ENCODE measurements at places on chromosomes 16 and 17.

GRCh38 chr17:47872019-47872650 is 21.2 kb upstream of the SP6 start:
- DNase-seq = no peak

GRCh38 chr17:13544292-13544691 is 57.4 kb downstream of the HS3ST3A1 start:
- DNase-seq = no peak

DNA sequence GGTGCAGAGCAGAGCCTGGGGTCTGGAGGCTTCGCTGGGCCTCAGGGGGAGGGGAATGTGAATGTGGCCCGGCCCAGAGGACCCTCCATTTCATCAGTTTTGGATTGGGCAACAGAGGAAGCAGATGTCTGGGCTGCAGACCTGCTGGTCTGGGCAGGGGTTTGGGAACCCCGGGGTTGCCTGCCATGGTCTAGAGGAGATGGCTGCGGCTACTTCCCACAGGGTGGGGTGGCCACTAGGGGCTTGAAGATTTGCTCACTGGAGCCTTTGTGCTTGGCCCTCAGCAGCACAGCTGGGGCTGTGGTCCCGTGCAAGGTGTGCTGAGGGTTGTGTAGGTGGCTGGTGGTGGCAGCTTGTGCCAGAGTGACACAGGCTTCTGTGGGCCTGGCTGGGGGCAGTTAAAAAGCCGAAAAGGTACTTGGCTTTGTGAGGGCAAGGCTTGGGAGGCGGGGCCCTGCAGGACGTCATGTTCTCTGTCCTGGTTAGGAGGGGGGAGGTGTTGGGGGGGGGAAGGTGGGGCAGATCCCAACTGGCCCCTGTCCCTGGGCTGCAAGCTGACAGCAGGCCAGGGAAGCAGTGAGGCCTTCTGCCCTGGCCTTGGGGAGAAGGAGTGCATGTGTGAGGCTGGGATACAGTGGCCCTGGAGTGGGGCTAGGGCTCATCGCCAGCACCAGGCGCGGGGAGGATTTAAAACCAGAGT is 98.0 kb downstream of the KPNA2 start:
- no peak for DNase-seq

DNA sequence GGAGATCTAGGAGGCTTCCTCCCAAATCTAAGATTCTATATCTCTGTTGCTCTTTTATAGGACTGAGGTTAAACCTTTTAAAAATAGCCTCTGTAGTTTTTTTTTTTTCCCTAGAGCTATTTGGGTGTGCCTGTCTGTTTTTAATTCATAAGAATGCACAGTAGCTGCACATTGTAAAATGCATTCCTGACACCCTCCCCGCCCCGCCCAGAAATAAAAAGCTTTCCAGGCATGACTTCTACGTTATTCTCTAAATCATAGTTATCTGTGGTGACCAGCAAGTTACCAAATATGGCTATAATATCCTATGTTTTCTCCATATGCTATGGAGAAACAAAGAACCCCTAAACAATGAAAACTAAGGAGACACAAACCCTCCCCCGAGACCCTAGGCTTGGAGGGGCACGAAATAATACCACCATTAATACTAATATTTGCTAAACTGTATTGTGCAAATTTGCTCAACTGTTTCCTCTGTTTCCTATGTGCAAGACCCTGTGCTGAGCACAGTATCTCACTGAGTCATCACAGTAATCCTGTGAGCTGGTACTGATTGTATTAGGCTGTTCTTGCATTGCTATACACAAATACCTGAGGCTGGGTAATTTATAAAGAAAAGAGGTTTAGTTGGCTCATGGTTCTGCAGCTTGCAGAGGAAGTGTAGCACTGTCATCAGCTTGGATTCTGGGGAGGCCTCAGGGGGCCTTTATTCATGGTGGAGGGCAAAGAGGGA is 388.3 kb downstream of the CA10 start:
- DNase-seq = no peak

- DNase-seq = no peak
Observed at GRCh38 chr16:28532940-28533647, 5.7 kb downstream of the NUPR1 start.

DNA sequence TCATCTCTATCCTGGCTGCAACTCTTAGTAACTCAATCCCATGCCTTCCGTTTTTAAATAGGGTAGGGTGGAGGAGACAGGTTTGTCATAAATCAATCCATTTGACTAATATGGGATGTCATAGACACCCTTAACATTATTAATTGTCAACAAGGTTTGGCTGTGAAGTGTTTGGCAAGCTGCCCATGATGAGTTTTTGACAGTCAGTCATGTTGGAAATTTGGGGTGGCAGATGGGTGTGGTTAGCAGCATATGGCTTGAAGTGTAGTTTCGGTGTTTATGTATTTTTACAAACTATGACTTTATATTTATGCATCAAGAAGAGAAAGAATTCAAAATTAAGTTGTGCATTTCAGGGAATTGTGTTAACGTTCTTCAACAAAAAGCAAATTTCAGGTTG is 221.8 kb upstream of the CDH5 start:
- DNase-seq = no peak

DNA sequence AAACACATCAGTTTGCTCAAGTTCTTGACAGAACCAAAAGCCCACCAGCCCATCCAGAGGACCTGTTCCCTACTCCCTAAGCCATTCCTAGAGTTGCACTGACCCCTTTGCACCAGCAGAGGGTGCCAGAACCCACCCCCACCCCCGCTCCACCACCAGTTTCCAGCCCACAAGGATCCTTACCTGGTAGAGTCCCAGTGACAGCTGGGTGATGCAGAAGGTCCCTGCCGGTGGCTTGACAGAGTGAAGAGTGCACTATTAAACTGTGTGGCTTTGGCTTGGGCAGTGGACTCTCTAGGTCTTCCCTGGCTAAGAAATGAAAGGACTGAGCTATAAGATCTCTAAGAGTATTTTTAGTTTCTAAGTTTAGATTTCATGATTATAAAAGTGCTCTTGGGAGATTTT is 73.3 kb upstream of the MTMR4 start:
- DNase-seq = peak; percentile 39

DNA sequence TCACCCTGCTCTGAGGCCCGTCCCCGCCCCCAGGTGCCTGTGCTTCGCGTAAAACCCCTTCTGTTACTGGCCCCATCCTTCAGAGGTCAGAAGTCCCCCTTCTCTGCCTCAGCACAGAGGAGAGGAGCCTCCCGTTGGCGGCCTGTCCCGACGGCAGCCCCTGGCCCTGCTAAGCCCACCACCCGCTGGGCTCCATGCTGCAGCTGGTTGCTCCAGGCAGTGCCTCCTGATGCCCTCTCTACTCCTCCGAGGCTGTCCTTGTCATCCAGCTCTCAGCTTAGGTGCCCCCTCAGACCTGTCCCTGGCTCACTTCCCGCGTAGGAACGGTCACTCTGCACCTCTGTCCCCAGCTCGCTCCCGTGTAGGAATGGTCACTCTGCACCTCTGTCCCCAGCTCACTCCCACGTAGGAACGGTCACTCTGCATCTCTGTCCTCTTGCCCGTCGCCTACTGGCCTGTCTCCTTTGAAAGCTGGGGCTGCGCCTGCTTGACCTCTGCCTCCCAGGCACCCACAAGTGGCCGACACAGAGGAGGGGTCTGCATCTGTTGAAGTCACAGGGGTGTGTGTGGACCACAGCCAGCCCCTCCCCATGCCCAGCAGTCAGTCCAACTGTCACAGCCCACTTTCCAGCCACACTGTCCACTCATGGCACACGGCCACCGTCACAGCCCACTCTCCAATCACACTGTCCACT is 31.7 kb upstream of the ZC3H18 start:
- no peak for DNase-seq

DNA sequence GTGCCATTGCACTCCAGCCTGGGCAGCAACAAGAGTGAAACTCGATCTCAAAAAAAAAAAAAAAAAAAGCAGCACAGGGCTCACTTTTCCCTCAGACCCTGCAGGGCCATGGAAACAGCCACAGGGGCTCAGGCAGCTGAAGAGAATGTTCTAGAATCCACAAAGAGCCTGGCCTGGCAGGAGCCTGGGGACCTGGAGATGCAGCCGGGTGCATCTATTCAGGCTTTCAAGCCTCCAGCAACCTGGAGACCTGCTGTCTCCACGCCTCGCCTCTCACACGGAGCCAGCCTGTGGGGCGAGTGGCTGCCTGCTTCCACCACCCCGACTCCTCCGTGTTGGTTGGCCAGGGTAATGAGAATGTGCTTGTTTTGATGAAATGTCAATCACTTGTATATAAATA is 44.0 kb upstream of the MEAK7 start:
- DNase-seq = no peak

- DNase-seq = no peak
Observed at GRCh38 chr17:56919717-56920116, 5.9 kb upstream of the TRIM25 start.

DNA sequence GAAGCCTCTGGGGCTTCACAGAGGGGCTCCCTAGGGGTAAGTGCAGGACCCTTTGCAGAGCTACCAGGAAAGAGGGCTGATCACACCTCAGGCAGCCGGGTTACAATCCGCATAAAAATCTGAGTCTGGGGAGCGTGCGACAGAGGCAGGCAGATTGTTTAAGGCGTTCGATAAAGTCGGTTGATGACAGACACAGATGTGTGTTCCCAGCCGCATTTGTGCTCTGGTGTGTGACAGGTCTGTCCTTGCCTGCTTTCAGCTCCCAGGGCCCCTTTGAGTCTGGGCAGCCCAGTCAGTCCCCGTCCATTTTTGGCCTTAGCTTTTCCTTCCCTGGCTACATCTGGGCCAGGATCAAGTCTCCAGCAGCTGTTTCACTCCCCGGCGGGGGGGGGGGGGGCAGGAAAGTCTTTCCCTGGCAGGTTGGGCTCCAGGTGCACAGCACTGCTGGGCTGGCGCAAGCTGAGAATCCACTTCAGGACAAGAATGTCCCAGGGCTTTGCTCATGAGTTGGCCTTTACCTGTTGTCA is 1.3 kb upstream of the ZACN start:
- DNase-seq = no peak

- DNase-seq = no peak
Observed at GRCh38 chr17:76123749-76124581, 17.1 kb downstream of the FOXJ1 start.

DNA sequence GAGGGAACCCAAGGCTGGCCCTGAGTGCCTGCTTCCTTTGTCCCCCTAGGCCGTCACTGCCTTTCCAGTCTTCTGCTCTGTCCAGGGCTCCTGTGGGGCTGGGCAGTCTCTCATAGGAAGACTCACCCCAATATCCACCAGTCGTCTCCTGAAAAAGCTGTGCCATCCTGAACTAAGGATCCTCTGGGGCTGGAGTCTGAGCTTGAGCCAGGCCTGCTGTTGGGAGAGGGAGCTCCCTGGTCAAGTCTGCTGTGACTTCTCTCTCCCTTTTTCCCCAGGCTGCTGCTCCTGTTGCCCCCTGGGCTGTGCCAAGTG is 963 bp downstream of the MT1H start:
- no peak for DNase-seq

- no peak for DNase-seq
Observed at GRCh38 chr16:61432421-61432820, 603.8 kb downstream of the CDH8 start.

- DNase-seq = no peak
Observed at GRCh38 chr16:10752843-10753523, 9.3 kb downstream of the NUBP1 start.
